Natural killer cell (primary cell): ENCODE measurements at places on chromosomes 6 and 20. TPM values are rescaled to one million over a fixed set of nuclear protein-coding genes. Genes with fewer than 3 reads are reported as not detected.

- H3K36me3 ChIP-seq, result no peaks in the 10 kb centered on the region
- H3K4me1 ChIP-seq, result no peaks in the 10 kb centered on the region
- no peak overlapping the region for H3K4me3 ChIP-seq
- no peak overlapping the region for H3K27ac ChIP-seq
- no peak for DNase-seq
These were observed 233.7 kb upstream of the ARID1B start for GRCh38 chr6:156543431-156543830.

- no peaks in the 10 kb centered on the region for H3K27me3 ChIP-seq
- no peaks in the 10 kb centered on the region for H3K4me1 ChIP-seq
- H3K27ac ChIP-seq, result no peak overlapping the region
- no peaks in the 10 kb centered on the region for H3K36me3 ChIP-seq
- DNase-seq, result no peak
These were observed 8.6 kb downstream of the GABRR1 start for GRCh38 chr6:89208551-89208950.

Gene PAK5
- total RNA-seq, result not detected

Gene GPR63
- 0.07 TPM for total RNA-seq

Gene NOTCH4
- 4.8 TPM for total RNA-seq

- H3K27me3 ChIP-seq, result no peaks in the 10 kb centered on the region
- no peaks in the 10 kb centered on the region for H3K4me1 ChIP-seq
- no peak for DNase-seq
- no peak overlapping the region for H3K4me3 ChIP-seq
- H3K36me3 ChIP-seq, result no peaks in the 10 kb centered on the region
- H3K27ac ChIP-seq, result no peak overlapping the region
These were observed 104.7 kb upstream of the SGK1 start for GRCh38 chr6:134422426-134423231.

DNA sequence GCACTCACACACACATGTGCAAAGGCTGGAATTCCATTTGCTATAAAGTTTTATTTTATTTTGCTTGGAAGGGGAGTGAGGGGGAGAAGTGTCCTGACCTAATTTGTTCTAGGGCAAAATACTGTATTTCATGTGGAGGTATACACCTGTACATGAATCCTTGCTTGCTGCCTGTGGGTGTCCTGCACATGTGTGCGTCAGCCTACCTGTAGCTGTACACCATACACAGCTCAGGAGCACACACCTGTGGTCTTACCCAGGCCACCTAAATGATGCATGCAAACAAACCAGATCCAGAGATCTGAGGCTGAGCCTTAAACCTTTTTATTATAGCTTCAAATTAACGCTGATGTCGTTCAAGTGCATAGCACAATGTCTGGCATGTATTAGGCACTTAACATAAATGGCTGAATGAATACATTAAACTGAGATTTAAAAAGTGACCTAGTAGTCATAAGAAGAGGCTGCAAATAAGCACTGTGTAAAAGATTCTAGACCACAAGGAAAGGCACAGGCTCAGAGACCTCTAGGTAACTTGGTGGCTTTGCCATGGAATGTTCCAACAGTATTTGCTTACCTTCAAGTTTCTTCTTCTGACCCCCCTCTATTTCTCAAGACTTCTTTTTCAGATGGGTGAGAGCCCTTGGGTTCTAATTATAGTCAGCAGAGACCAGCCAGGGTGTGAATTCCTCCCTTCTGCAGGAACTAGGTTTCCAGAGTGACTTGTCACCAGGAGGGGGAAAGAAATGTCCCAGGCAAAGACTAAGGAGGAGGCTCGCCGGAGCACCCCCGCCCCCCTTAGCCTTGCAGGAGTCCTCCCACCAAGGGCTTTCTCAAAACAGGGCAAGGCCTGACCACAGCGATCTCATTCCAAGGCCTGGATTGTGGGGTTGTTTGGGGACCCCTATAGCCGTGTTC, 13.4 kb downstream of the FOXC1 start:
- no peak overlapping the region for H3K27ac ChIP-seq
- H3K27me3 ChIP-seq, result peaks cover 42% of the 10 kb centered on the region
- H3K4me3 ChIP-seq, result no peak overlapping the region
- peaks cover 16% of the 10 kb centered on the region for H3K4me1 ChIP-seq
- no peak for DNase-seq

GRCh38 chr20:10720565-10720964, 46.8 kb upstream of the JAG1 start:
- H3K36me3 ChIP-seq, result no peaks in the 10 kb centered on the region
- H3K27ac ChIP-seq, result no peak overlapping the region
- peaks cover 2% of the 10 kb centered on the region for H3K27me3 ChIP-seq
- no peaks in the 10 kb centered on the region for H3K4me1 ChIP-seq
- H3K4me3 ChIP-seq, result no peak overlapping the region

DNA sequence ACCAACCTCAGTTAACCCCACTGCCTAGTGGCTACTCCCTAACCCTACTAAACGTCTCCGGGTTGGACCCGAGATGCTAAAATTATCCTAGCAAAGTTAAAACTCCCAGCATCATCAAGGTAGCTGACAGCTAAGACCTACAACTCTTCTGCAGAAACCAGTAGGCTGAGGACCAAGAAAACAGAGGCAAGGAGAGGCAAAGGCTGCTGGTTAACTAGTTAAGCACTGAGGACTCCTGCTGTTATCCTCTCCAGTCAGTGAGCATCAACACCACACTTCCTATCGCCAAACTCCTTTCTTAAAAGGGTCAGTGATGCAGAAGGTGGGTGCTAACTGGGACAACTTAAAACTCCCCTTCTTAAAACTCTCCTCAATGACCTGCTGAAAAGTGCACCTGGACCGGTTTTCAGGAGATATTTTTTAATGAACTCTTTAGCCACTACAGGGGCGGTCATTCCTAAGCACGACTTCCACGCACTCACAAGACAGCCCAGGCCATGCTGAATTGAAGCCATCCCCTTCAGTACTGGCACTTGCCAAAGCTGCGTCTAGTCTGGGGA, 1.7 kb downstream of the TRERF1 start:
- no peaks in the 10 kb centered on the region for H3K27me3 ChIP-seq
- peak overlapping the region; percentile 65 for H3K4me3 ChIP-seq
- DNase-seq, result peak; percentile 34
- peak overlapping the region; percentile 52 for H3K27ac ChIP-seq
- peaks cover 32% of the 10 kb centered on the region for H3K4me1 ChIP-seq
- no peaks in the 10 kb centered on the region for H3K36me3 ChIP-seq

- H3K36me3 ChIP-seq, result no peaks in the 10 kb centered on the region
- no peaks in the 10 kb centered on the region for H3K4me1 ChIP-seq
- no peak overlapping the region for H3K27ac ChIP-seq
These were observed 99.5 kb upstream of the ZFP64 start for GRCh38 chr20:52291109-52291508.

- no peak overlapping the region for H3K27ac ChIP-seq
- no peak for DNase-seq
- H3K4me3 ChIP-seq, result no peak overlapping the region
- H3K36me3 ChIP-seq, result no peaks in the 10 kb centered on the region
- H3K27me3 ChIP-seq, result no peaks in the 10 kb centered on the region
These were observed 20.5 kb upstream of the MYLIP start for GRCh38 chr6:16108419-16108818.

DNA sequence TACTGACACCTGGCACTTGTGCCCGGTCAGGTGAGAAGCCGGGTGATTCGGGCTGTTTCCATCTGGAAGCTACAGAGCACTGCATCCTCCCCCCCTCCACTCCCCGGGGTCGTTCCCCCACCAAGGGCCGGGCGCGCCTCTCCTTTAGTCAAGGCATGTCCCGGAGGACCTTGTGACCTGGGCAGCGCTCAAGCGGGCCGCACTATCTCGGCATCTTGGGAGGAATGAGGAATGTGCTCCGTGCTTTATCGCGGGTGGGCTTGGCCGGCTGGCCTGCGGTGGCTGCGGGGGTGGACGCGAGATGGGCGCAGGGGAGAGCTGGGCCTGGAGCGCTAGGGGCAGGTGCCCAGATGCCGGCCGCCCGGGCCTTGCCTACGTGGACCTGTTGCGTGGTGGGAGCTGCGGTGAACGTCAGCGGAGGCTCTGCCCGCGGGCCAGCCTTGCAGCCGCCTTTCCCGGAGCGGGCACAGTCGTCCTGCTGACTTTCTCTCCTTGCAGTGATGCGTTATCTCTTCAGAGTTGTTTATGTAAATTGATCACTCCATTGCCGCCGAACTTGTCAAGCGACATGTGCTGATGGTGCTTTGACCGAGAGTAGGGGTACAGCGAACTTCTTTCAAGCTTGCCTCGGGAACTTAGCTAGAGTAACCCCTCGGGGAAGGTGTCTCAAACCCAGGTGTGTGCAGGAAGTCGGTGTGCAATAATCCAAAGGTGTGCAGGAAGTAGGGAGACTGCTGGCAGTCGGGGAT, 1.1 kb downstream of the LRRC1 start:
- peak overlapping the region; percentile 95 for H3K4me3 ChIP-seq
- no peak overlapping the region for H3K27ac ChIP-seq
- DNase-seq, result no peak
- no peaks in the 10 kb centered on the region for H3K27me3 ChIP-seq
- H3K36me3 ChIP-seq, result no peaks in the 10 kb centered on the region

DNA sequence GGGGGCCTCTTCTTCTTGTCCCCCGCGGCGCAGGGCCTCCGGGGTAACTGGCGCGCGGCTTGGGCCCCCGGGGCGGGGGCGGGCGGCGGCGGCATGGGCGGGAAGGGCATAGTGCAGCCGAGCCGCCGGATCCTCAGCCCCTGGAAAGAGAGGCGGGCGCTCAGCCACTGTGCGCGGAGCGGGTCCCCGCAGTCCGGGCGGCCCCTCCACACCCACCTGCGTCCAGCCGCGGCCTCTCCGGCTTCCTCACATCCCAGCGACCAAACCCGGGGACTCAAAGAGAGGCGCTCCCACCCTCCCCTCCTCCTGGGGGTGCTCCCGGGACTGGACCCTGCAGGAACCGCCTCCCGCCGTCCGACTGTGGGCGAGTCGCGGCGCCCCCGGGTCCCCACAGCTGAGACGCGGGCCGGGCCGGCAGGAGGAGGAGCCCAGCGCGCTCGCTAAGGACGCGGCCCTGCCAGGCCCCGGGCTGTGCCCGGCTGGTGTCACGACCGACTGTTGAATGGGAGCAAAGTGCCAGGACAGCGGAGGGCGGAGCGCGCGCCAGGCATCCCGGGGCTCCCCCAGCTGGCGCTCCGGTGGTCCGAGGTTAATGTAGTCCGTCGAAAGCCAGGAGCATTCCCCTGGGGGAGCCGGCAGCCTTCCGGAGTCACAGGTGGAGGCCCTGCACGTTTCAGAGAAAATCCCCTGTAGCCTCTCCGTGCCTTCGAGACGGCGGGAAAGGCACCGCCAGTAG, at the start of gene PRR18:
Gene PRR18 (minus strand): TSS at position 360 of the 736 bp plus-strand sequence. CDS start 250 bp downstream, at position 110.
- H3K27me3 ChIP-seq, result peaks cover 20% of the 10 kb centered on the region

DNA sequence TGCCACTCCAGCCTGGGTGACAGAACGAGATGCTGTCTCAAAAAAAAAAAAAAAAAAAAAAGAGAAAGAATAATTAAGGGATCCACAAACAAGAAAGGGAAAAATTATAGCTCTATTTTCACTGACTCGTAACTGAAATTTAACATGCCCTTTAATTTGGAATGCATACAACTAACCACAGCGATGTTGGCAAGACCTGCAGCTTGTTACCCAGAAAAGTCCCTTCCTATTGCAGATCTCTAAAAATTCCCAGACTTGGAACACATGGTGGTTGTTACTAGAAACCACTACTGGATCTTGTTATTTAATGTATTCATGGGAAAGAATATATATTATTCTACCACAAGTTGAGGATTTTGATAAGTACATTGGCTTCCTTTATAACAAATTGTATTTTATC, 27.8 kb upstream of the SMIM28 start:
- H3K36me3 ChIP-seq, result no peaks in the 10 kb centered on the region
- H3K27me3 ChIP-seq, result no peaks in the 10 kb centered on the region
- DNase-seq, result no peak

Gene EPPIN
- not detected for total RNA-seq

Gene ULBP1
- total RNA-seq, result 0.18 TPM

DNA sequence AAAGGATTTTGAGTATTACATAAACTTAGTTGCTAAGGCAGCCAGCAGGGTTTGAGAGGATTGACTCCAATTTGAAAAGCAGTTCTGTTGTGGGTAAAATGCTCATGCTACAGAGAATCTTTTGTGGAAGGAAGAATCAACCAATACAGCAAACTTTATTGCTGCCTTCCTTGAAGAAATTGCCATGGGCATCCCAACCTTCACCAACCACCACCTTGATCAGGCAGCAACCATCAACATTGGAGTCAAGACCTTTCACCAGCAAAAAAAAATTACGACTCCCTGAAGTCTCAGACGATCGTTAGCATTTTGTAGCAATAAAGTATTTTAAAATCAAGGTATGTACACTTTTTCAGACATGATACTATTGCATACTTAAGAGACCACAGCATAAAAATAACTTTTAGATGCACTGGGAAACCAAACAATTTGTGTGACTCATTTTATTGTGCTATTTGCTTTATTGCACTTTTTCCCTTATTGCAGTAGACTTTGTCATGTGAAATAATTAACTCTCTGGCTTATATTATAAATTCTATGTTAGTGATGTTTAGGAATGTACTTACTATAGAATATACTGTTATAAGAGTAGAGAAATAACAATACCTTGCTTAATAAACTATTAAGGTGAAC, 390.8 kb downstream of the CDKAL1 start:
- H3K4me1 ChIP-seq, result no peaks in the 10 kb centered on the region
- no peaks in the 10 kb centered on the region for H3K36me3 ChIP-seq
- H3K4me3 ChIP-seq, result no peak overlapping the region
- H3K27me3 ChIP-seq, result no peaks in the 10 kb centered on the region
- no peak for DNase-seq

DNA sequence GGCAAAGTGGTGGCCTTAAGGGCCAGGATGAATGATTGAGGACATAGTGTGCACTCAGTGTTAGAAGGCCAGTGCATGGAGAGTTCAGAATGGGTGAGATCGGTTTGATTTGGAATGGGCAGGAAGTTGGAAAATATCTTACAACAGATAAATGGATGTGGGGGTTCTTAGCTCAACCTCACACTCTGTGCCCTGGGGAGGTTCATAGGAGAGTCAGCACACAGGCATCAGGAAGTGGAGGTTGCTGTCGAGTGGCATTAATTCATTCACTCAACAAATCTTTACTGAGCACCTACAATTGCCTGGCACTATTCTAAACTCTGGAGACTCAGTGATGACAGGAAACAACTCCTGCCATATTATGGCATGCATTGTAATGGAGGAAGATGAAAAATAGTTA, 313.7 kb upstream of the SUPT3H start:
- H3K4me1 ChIP-seq, result no peaks in the 10 kb centered on the region
- H3K36me3 ChIP-seq, result no peaks in the 10 kb centered on the region
- no peak overlapping the region for H3K4me3 ChIP-seq
- no peak for DNase-seq
- no peak overlapping the region for H3K27ac ChIP-seq

Gene TUBB
- 127 TPM for total RNA-seq

- no peak for DNase-seq
- H3K4me3 ChIP-seq, result no peak overlapping the region
- H3K36me3 ChIP-seq, result no peaks in the 10 kb centered on the region
- no peaks in the 10 kb centered on the region for H3K27me3 ChIP-seq
These were observed 54.0 kb upstream of the REV3L start for GRCh38 chr6:111536910-111537527.

- H3K27ac ChIP-seq, result no peak overlapping the region
- no peak overlapping the region for H3K4me3 ChIP-seq
- no peaks in the 10 kb centered on the region for H3K4me1 ChIP-seq
- DNase-seq, result no peak
- H3K27me3 ChIP-seq, result no peaks in the 10 kb centered on the region
These were observed 21.2 kb upstream of the ASF1A start for GRCh38 chr6:118872726-118873125.

Gene GSTA1
- total RNA-seq, result not detected
